Right lung (tissue), 10 donors: ENCODE measurements at places on chromosomes 7 and 10. TPM values are rescaled to one million over a fixed set of nuclear protein-coding genes. Genes with fewer than 3 reads are reported as not detected.

Gene GPR22
- 0.06 TPM for polyA plus RNA-seq

Gene SPAM1
- polyA plus RNA-seq = not detected

Gene CDK1
- polyA plus RNA-seq = 98.7 TPM

Gene HMX3
- polyA plus RNA-seq = not detected

Gene KCNIP2
- 5.9 TPM for polyA plus RNA-seq

Gene CCDC172
- polyA plus RNA-seq = not detected

Gene TECPR1
- 29.7 TPM for polyA plus RNA-seq

Gene LRRC18
- 1.6 TPM for polyA plus RNA-seq

Gene UCN3
- polyA plus RNA-seq = 1.1 TPM

DNA sequence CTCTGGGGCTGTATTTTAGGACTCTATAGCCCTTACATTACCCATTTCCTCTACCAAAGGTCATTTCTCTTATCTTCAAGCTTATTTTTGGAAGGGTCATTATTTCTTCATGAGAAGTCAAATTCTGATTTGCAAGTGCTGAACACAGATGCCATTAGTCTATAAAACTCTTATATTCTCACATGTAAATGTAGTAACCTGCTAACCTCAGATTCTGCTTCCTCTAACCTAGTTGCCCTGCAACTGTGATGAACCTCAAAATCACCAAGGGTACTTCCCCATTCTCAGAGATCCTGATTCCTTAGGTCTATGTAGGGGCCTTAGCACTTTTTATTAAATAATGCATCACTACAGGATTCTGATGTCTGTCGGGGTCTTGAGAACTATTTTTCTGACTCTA lies 6.3 kb downstream of the FAS start:
- DNase-seq = no peak

DNA sequence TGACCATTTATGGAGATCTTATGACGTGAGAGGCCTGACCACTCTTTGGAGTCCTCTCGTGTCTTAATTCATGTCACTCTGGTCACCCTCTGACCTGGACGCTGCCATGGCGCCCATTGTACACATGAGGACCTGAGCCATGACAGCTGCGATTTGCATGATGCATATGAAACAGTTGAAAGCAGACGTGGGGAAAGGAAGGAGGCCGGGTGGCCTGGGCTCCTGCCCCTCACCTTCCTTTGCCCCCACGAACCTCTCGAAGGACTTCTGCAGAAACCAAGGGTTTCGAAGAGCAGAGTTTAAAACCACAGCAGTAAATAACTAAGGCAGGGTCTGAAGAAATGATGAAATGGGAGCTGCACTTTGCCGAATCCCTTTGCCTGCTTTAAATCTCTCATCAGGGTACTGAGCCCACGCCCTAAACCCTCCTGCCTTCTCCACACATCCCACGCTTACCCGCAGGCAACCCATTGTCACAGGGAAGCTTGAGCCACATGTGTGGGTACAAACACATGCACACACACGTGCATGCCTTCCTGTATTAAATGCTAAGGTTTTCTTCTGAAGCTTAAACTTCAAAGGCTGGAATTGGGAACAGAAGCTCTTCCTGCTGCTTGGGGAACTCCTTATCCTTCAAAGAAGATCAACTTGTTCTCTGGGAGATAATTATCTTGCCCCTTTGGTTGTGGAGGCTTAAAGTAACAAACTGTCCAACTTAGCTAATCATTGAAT lies 11.7 kb upstream of the CALML3 start:
- no peak for DNase-seq

GRCh38 chr10:131350660-131351059 lies 39.1 kb upstream of the TCERG1L start:
- no peak for DNase-seq

GRCh38 chr10:22309180-22310000 lies 6.8 kb upstream of the COMMD3 start:
- DNase-seq = no peak

DNA sequence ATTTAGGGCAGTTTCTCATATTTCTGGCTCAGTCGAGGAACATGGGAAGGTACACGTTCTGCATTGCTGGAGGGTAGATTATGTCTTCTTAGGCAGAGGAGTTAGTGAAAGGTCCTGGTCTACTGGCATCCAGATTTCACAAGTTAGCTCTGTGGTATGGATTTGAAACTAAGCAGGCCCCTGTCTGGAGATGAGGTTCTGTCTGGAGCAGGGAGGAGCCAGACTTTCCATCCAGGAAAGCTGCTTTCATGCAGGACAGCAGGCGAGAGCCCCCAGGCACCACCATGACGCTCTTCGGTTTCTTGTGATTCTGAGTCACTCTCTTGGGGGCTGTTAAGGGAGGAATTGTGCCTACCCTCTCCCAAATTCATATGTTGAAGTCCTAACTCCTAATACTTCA lies 184.3 kb downstream of the KIAA1217 start:
- DNase-seq = no peak

DNA sequence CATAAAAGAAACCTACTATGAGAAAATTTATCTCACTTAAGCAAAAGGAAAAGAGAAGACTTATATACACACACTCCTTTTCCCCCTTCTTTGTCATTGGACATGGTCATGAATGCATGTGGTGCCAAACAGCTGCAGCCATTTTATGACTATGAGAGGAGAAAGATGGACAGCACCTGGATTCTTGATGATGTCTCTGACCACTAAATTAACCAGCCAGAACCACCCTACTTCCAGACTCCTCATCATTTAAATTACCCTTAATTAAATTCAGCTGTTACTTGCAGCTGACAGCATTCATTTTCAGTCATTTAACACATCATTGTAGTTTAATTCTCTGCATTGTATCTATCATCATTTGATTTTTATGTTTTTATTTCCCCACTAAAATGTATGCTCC lies 379.0 kb upstream of the HPS1 start:
- peak; percentile 58 for DNase-seq

DNA sequence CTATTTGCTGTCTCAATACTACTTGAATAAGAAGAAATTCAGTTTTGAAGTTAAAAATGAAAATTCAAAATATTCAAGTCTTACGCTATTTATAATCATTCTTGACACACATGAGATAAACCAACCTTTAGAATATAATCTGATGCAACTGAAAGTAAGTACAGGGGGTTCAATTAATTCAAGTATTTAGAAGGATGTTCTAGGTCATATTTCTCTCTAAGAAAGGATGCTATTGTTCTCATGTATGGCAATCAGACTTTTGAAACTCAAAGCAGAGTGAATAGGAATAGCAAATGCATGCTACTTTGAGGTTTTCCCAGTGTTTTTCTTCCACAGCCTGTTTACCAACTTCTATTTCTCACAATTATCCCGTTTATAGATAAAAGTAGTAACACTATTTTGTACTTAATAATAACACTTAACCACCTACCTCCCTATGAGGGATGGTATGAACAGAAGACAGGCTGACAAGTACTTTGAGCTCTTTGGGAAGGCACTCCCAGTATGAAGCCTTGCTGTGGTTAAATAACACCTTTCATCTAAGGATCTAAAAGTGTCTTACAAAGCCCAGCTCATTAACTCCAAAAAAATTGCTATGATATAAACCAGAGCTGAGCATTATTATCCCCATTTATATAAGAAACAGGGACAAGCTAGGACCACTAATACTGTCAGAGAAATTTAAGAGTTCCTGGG lies 18.0 kb upstream of the SPOCK2 start:
- no peak for DNase-seq

- DNase-seq = peak; percentile 51
Measured at GRCh38 chr7:127347567-127348246, 44.8 kb downstream of the ZNF800 start.

GRCh38 chr7:2104107-2104710 lies 128.5 kb downstream of the MAD1L1 start:
- DNase-seq = peak; percentile 86

GRCh38 chr7:26667514-26668133 lies 196.8 kb downstream of the SKAP2 start:
- peak; percentile 85 for DNase-seq

DNA sequence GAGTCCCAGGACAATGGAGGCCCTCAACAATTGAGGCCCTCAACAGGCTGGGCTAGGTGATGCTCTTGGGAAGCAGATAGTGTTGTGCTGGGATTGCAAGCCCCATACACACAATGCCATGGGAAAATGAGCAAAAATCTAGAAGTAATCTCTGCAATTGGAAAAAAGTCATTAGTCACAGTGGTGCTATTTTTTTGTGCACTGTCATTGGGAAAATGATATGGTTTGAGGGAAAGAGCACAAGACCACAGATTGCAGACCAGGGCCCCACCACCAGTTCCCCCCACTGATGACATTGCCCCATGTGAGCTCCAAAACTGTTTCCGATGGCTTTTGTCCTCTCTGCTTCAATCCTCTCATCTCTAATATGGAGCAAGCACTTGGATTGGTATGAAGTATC lies 1.9 kb downstream of the KCTD7 start:
- no peak for DNase-seq

- DNase-seq = no peak
Measured at GRCh38 chr7:15219758-15220157, 317.2 kb upstream of the DGKB start.
